ENCODE measurements at places on chromosomes 1 and 21.

- DNase-seq, result no peak
Measured at GRCh38 chr1:27099587-27100334, 55.2 kb downstream of the SLC9A1 start.

- DNase-seq, result no peak
Measured at GRCh38 chr1:38186566-38186965, 140.0 kb upstream of the POU3F1 start.

GRCh38 chr1:204711947-204712701, 26.6 kb upstream of the LRRN2 start:
- DNase-seq, result no peak

- DNase-seq, result no peak
Measured at GRCh38 chr1:30046751-30047150, 676.6 kb downstream of the MATN1 start.

DNA sequence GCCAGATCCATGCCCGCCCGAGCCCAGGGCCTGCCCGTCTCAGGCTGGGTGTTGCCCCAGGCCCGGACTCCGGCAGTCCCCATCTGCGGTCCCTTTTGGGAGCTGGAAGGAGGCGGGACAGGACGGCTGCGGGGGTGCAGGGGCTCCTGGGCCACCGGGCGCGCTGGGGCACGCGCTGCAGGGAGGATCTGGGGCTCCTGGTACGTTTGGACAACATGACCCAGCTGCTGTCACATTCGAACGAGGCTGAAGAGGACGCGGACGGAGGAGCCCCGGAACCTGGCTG, 6.6 kb upstream of the CALML6 start:
- no peak for DNase-seq

GRCh38 chr1:97668945-97669344, 251.9 kb downstream of the DPYD start:
- DNase-seq, result no peak

DNA sequence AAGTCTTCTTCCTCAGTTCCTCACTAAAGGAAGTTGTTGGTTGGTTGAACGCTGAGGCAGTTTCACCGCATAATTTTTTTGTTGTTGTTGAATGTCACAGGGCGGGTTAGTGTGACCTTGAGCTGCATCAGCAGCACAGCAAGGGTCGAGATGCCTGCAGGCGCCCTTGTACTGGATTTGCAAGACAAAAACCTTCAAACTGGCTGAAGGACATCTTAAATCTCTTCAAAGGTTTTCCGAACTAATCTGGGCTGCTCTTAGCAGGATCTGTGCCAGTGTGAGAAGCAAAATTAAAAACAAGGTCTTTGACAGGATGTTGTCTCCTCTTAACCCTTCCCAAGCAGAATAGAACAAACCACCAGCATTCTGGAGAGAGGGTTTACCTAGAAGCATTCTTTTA, 59.4 kb downstream of the NRIP1 start:
- DNase-seq, result no peak

- no peak for DNase-seq
Measured at GRCh38 chr1:39098546-39099250, 72.5 kb downstream of the NDUFS5 start.

DNA sequence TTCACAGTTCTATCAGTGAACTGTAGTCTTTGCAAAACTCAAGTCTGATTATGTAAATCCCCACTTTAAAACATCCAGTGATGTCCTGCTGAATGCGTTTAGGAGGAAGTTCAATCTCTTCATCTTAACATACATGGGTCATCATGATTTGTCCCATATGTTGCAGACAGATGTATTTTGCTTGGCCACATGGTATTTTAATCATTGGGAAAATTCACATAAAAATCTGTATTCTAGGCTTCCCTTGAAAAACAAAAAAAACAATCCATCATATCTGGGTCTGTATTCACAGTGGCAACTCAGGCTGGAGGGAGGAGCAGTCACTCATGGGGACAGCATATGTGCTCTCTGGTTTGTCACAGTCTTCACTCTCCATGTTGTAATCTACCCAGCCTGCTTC, 44.8 kb upstream of the CDC7 start:
- no peak for DNase-seq

DNA sequence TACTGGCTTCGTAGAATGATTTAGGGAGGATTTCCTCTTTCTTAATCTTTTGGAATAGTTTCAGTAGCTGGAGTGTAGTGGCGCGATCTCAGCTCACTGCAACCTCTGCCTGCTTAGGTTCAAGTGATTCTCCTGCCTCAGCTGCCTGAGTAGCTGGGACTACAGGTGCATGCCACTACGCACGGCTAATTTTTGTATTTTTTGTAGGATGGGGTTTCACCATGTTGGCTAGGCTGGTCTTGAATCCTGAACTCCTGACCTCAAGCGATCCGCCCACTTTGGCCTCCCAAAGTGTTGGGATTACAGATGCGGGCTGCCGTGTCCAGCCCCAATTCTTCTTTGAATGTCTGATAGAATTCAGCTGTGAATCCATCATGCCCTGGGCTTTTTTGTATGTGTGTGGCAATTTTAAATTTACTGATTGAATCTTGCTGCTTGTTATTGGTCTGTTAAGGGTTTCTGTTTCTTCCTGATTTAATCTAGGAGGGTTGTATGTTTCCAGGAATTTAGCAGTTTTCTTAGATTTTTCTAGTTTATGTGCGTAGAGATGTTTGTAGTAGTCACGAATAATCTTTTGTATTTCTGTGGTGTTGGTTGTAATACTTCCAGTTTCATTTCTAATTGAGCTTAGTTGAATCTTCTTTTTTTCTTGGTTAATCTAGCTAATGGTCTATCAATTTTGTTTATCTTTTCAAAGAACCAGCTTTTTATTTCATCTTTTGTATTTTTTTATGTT, 15.3 kb downstream of the MAN1C1 start:
- DNase-seq, result no peak

DNA sequence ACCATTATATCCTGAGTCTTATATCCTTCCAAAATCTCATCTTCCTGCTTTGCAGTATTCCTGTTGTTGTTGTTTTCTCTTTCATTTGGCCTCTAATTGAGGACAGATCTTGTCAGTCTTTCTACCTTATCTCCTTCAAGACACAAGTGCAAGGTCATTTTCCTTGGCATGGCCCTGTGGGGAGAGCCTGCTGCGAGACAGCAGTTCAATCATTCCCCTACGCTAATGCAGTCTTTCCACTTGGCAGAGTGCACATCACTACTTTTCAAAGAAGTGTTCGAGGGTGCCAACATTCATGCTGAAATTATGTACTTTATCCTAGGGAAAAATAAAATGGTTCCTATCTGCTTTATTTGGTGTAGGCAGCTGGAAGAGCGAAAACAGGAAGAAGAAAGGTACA, 130.3 kb upstream of the SPATA6 start:
- DNase-seq, result no peak

GRCh38 chr1:219427403-219427802, 185.5 kb downstream of the ZC3H11B start:
- no peak for DNase-seq

GRCh38 chr1:94551449-94551848, 9.9 kb upstream of the F3 start:
- DNase-seq, result no peak

DNA sequence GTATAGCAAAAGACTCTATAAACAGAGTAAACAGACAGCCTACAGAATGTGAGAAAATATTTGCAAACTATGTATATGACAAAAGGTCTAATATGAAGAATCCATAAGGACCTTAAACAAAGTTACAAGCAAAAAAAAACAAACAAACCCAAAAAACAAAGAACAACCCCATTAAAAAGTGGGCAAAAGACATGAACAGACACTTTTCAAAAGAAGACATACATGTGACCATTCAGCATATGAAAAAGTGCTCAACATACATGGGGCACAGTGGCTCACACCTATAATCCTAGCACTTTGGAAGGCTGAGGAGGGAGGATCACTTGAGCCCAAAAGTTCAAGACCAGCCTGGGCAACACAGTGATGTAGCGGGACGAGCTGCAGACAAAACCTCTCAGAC, 17.9 kb upstream of the OR2B11 start:
- DNase-seq, result no peak

GRCh38 chr1:185674201-185674600, 60.0 kb upstream of the HMCN1 start:
- DNase-seq, result no peak

DNA sequence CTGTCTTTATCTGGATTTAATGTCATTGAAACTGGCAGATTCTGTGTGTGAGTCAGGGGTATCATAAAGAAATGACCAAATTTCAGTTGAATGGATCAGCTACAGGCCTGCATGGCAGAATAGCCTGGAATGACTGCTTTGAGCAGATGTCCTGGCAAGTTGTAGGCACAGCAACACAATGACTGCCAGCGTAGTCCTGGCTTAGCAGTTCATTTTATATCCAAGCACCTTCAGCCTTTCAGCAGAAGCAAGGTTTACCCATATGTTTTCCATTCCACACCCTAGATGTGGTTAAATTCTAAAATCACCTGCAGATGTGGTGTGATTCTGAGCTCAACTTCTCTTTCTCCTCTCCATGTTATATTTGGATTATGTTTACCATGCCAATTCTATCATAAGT, 22.3 kb upstream of the PTGFR start:
- no peak for DNase-seq

GRCh38 chr1:31421371-31422040, 8.5 kb downstream of the SERINC2 start:
- DNase-seq, result no peak

DNA sequence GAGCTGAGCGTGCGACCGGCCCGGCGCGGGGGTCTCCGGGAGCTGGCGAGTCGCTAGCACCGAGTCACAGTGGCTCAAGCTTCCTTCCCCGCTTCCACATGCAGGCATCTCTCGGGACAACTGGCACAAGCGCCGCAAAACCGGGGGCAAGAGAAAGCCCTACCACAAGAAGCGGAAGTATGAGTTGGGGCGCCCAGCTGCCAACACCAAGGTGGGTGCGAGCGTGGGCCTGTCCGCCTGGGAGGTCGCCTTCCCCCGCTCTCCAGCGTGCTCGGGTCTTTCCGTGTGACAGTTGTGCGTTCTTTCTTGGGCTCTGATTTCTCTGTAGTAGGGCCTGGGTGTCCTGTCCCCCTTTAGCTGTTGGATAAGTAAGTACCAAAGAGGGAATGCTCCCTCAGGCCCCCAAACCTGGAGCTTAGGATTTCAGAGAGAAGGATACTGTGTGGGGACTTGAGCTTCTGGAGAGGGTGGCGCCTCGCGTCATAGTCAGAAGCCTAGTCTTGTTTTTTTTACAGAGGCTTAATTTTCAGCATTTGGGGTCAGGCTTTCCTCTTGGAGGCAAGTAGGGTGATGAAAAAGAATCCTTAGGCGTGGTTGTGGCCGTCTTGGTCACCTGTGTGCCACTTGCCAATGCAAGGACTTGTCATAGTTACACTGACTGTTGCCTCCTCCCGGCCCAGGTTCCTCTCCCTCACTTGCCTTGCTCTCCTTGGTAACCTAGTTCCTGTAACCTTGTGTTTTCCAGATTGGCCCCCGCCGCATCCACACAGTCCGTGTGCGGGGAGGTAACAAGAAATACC, 790 bp downstream of the RPS8 start:
- DNase-seq, result no peak

DNA sequence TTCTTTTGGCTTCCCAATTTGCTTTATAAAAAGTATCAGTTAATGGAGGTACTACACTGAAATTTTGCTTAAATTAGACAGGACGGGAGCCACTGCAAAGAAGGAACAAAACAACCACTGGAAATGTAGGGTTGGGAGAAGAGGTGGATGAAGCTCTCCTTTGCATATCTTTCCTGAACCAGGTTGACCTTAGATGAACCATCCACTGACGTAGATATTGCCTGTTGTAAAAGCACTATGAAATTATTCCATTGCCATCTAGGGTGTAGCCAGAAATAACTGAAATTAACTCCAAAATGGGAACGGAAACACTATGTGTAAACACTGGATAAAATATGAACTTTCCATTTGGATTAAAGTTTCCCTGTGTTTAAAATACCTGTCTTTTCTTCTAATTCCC, 1.2 kb upstream of the ABL2 start:
- no peak for DNase-seq

DNA sequence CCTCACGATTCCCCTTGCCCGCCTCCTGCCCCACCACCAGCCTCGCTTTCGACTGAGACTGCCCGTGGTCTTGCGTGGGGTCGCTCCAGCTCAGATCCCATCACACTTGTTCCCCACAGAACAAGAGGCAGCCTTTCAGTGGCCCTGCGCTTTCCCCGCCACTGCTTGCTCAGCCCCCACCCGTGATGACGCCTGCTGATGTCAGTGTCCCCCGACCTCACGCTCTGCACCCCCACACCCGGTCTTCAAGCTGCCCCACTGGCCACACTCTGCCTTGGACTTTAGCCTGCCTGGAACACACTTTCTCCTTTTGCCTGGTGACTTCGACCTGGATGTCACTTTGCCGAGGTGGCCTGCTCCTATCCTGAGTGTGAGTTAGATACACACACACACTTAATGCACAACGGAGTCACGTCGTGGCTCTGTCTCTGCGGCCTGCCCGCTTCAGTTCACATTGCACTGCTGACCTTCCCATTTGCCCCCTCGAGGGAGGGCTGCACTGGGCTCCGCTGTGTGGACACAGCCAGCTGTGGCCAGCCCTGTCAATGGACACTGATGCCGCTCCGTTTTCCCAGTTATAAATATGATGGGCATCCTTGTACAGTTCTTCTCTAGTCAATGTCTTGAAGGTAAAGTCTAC, 13.0 kb downstream of the AGPAT3 start:
- no peak for DNase-seq

DNA sequence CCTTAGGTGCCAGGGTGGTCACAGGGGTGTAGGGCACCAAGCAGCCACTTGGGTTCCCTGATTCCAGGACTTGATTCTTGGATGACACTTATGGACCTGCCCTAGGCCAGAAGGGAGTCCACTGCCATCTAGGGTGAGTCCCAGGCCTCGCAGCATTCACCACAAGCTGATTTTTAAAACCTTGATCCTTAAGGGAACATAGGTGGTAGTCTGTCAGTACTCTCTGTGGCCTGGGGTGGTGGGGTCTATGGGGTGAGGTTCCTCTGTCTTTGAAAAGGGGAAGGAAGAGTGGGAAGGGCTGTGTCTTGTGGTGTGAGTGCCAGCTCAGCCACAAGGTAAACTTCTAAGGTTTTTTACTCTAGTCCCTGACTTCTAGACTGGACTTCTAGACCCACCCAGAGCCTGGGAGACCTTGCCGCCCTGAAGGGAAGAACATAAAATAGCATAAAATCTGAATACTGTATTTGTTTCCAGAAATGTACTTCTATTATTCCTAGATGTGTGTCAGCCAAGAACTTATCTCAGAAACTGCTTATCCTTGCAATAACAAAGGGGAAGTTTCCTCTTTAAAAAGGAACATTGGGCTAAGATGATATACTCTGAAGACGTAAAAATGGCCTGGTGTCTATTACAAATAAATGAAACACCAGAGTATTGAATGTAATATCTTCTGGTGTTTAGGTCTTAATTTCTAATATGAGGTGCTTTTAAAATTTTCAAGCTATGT, 757.3 kb downstream of the LTN1 start:
- no peak for DNase-seq

- DNase-seq, result no peak
Measured at GRCh38 chr21:44880405-44881197, 7.1 kb upstream of the PTTG1IP start.
